ENCODE measurements at places on chromosomes 12 and 14.

DNA sequence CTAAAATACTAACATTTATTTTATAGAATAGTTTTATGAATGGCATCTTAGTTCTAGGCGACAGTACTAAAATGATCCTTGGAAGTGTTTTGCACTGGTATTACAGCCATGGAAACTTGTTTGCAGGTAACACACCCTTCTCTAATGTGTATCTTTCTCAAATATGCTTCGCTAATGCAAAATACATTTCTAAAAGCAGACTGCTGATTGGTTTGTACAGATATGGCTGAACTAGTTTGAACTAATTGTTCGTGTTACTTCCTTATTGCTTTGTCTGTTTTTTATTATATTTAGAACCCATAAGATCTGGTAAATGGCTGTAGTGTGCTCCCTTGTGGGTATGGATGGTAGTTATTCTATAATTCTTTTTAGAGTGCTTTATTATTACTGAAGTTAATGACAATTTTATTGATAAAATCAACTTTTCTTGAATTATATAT, 53.0 kb downstream of the ATF7IP start:
- no peak for DNase-seq

- DNase-seq: no peak
Observed at GRCh38 chr12:132133952-132134652, 10.0 kb downstream of the DDX51 start.

GRCh38 chr12:4117386-4118016, 156.1 kb upstream of the CCND2 start:
- no peak for DNase-seq

DNA sequence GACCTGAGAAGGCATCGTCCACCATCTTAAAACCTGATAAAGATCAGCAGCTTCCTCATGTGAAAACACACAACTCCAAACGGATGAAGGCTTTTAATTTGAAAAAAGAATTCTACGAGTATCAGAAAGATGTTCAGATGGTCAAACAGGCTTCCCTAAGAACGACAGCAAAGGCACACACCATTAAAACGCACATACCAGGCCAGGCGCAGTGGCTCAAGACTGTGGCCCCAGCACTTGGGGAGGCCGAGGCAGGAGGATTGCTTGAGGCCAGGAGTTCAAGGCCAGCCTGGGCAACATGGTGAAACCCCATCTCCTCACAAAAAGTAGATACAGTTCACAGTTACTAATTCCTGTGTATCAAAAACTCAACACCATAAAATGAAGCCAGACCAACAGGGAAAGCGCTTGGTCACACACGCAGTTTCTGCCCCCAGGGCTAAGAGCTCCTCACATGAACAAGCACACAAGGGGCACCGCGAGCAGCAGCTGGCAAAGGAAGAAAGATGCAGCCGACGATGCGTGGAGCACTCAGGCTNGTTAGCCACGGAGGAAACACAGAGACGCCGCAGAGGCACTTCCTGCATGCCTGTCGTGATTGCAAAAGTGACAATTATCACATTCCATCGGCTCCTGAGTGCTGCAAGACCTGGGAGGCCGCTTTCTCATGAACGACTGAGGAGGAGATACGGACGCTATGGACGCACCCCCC, 78.0 kb downstream of the NOC4L start:
- peak; percentile 64 for DNase-seq

DNA sequence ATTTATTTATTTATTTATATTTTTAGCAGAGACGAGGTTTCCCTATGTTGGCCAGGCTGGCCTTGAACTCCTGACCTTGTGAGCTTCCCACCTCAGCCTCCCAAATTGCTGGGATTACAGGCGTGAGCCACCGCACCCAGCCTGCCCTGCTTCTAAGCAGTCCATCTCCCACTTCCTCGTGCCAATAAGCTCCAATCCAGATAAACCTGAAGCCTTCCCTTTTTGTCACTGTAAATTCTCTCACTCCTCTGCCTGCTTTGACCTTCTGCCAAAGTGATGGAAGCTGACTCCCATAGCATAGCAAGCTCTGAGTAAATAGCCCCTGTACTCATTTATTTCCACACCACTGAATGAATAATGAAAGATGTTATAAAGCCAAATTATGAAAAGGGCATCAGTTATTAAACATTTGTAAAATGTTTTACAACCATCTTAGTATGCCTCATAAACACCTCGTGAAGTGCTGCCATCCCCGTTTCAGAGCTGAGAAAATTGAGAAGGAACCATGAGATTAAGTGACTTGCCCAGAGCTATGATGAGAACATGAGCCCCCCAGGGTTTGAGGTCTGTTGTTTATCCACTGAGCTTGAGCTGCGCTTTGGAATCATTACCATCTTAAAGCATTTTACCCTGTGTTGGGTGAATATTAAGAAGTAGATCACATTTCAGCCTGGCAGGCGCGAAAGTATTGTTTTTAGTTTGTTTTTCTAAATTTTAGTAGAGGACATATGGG, 30.4 kb downstream of the MANSC1 start:
- no peak for DNase-seq

DNA sequence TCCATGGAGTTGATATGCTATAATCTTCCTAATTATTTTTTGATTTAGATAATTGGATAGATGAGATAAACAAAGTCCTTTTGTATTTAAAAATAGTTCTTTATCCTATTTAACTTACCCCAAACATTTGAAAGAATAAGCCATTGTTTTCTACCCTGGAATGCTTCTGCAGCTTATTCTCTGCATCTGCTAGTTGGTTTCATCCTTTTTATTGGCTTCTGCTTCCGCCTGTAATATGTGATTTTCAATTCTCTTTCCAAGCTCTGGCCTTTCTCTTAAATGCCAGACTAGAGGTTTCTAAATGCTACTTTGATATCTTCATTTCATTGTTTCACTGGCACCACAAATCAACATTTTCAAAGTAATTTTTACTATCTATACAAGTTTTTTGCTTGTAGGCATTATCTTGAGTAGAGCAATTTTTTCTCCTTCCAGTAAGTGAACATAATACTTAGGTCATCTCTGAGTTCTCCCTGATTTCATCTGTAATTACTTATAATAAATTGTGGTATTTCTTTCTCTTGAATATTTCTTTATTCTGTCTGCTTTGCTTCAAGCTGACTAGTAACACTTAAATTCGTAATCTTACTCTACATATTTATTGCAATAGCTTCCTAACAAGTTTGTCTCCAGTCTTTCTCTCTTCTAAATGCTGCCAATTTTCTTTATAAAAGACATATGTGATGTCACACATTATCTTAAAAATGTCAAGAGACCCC, 958.4 kb downstream of the SLC6A15 start:
- DNase-seq: no peak

DNA sequence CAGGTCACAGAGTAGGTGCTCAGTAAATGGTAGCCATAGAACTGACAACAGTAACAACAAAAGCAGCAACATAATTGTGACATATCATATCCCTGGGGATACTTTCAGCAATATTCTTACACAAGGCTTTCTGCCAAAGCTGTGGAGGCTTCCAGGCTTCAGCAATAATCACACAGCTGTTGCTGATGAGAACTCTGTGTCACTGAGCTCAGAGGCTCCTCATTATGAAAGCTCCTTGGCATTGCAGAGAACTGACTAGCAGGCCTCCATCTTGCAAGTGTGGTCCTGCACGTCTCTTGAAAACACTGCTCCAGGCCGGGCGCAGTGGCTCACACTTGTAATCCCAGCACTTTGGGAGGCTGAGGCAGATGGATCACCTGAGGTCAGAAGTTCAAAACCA, 97.3 kb upstream of the BTG1 start:
- no peak for DNase-seq

GRCh38 chr12:39239490-39240486, 203.1 kb downstream of the KIF21A start:
- DNase-seq: no peak

DNA sequence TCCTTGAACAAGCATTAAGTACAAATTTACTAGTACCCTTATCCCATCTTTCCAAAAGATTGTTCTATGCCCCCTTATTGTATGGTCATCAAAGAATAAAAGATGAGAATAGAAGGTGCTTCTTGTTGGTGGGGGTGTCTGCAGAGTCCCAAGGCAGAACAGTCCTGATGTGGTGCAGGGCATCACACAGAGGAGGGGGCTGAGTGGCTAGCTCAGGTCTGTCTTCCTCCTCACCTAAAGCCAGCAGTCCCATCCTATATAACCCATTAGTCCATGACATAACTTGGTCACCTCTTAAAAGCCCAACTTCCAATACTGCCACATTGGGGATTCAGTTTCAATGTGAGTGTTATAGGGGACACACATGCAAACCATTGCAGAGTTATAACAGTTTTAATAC, 9.9 kb downstream of the LRRC10 start:
- DNase-seq: no peak

GRCh38 chr12:78406828-78407227, 457.7 kb upstream of the SYT1 start:
- DNase-seq: no peak

DNA sequence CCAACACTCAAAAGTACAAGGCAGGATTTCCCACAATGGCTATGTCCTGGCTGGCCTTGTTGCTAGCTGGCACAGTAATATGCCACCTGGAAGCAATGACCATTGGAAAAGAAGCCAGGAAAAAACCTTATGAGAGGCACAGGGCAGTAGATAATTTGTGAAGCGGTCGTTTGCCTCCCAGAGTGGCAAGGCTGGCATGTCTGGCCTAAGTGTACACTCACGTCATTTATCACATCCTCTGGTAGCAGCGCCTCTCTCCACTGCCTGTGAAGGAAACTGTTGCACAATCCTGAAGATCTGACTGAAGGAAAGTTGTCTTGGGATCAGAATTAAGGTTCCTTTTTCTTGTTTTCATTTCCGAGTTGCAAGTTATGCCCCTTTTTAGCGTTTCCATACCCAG, 408.5 kb downstream of the ZFP36L1 start:
- no peak for DNase-seq

GRCh38 chr14:63542231-63542999, 762 bp downstream of the PPP2R5E start:
- no peak for DNase-seq

DNA sequence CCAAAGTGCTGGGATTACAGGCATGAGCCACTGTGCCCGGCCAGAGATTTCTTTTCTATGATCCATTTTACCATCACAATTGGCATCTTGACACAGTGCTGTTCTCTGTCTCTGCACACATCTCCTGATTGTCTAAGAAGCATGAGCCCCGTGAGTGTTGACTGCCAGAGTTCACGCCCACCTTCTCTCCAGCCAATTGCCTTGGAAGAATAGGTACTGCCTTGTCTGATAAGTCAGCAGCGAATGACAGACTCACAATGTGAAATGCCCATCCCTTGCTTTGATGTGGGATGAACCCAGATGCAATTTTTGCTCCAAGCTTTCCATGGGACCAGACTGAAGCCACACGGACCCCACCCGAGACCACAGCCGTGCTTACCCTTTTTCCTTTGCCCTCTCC, 19.3 kb downstream of the EIF5 start:
- no peak for DNase-seq

- DNase-seq: no peak
Observed at GRCh38 chr12:94616203-94616729, 34.1 kb downstream of the TMCC3 start.

GRCh38 chr12:12171991-12172511, 94.8 kb downstream of the LRP6 start:
- no peak for DNase-seq

DNA sequence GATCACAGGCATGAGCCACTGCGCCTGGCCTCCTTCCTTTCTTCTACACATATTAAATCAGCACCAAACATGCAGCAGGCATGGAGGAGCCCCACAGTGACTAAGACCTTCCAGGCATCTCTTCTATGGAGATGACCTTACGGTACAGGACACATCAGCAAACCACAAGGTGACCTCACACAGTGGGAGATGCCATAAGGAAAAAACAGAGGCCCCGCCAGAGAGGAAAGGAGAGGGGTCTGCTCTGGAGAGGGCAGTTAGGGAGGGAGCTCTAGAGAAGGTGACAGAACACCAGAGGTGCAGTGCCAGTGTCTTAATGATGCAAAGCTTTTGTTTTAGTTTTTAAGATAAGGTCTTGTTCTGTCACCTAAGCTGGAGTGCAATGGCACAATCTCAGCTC, 81.1 kb upstream of the ESRRB start:
- DNase-seq: no peak

DNA sequence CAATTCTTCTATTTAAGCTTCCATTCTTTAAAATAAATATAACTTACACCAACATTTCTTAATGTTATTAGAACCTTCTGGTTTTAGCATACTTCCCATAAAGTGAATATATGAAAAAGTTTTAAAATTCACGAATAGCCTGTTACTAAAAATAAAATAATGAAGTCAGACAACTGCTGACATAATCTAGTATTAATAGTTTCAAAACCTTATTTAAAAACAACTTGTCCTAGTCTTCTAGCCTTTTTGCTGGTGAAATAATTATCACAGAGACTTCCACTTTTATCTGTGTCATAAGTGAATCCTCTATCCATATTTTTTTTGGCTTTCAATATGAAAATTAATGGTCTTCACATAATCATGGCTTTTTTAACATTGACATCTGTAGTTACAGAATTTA, 93.8 kb upstream of the MON2 start:
- DNase-seq: no peak

DNA sequence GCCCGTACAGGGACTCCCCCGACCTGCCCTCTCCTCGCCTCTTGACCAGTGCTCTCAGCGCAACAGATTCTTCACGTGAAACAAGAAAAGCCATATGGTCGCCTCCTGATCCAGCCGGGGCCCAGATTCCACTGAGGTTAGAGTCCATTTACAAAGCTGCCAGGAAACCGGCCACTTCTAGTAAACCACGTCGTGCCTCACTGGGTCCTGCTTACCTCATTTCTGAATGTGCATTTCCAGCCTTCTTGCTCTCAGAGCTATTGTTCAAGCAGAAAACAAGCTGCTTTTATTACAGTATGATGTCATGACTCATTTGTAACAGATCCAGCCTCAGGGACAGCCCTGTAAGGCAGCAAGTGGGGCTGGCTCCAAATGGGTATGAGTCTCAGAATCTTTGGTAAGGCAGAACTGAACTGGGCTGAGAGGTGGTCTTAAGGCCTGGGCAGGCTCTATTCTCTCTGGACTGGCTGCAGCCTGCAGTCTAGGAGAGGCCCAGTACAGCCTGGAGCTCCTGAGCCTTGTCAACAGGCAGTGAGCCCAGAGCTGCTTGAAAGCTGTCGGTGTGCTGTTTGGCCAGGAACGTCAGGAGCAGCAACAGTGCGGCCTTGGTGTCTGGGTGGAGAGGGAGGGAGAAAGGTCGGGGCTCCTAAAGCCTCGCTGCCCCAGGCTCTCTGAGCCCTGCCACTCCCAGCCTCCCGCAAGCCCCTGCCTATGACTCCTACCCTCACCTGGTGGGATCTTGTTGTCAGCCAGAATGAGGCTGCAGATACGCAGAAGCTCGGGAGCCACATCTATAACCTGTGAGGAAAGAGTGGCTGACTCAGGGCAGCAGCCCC, 8.3 kb downstream of the REC8 start:
- DNase-seq: no peak

DNA sequence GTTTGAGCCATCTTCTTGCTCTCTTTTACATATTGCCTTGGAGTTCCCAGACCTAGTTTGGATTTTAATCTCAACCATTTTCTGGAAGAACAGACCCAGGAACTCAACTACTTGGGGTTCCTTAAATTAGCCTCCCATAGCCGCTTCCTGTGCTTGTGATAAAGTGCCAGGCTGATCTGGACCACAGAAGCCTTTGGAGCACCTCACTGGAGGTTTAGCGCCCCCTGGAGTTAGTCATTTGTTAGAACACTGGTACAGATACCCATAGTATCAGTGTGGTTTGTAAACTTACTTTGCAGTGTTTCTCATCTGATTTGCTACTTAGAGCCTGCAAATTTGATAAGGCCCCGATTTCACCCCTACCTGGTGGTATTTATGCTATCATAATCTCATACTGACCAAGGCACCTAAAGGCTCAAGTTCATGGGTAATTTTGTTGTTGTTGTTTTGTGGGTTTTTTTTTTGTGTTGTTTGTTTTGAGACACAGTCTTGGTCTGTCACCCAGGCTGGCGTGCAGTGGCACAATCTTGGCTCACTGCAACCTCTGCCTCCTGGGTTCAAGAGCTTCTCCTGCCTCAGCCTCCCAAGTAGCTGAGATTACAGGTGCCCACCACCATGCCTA, 3.7 kb downstream of the UNC119B start:
- DNase-seq: peak; percentile 78
